NCI-H510A (cell line): ENCODE measurements at places on chromosomes 2 and 18.

- DNase-seq, result no peak
These were observed 189.5 kb upstream of the HDAC4 start for GRCh38 chr2:239590276-239590675.

DNA sequence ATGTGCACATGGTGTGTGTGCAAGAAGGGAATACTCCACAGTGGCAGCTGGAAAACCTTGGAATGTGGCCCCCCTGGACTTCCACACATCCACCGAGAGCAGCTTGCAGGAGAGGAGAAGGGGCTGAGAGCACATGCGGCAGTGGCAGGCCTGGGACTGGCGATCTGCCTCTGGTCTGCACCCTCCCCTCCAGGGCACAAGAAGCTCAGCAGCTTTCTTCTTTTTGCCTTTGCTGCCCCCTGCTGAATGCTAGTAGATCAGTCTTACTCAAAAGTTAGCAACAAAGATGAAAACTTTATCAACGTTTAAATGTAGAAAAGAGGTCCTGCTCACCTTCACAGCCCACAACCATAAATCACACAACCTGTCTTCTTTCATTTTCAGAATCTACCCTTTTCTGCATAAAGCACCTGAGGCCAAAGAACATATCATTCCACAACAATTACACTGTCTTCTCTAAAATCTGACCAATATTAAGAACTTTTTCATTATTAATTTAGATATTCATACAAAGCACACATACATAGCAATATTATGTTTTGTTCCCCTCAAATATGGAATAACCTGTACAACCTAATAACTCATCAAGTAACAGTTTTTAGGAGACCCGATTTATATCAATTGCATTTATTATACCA, 34.6 kb downstream of the TGFBRAP1 start:
- no peak for DNase-seq

- DNase-seq, result no peak
These were observed 33.7 kb upstream of the PDIA6 start for GRCh38 chr2:10846110-10846861.

- no peak for DNase-seq
These were observed 763.5 kb upstream of the CELF4 start for GRCh38 chr18:38329145-38329544.

DNA sequence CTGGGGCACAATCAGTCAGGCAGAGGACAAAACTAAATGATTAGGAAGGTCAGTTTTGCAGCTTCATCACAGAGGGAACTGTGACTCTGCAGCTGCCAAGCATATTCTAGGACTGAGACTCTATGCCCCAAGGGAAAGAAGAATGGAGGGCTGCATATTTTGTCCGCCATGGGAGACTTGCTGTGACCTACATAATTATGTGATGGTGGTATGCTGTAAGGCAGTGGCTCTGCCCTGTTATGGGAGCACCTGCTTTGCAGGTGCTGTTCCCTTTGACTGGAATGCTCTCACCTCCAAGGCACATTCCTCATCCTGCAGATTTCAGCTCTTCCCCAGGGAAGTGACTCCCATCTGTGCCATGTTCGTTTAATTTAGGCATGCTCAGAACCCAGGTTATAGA, 261.9 kb upstream of the EPHA4 start:
- no peak for DNase-seq

GRCh38 chr2:13584020-13584419, 867.3 kb downstream of the TRIB2 start:
- no peak for DNase-seq

DNA sequence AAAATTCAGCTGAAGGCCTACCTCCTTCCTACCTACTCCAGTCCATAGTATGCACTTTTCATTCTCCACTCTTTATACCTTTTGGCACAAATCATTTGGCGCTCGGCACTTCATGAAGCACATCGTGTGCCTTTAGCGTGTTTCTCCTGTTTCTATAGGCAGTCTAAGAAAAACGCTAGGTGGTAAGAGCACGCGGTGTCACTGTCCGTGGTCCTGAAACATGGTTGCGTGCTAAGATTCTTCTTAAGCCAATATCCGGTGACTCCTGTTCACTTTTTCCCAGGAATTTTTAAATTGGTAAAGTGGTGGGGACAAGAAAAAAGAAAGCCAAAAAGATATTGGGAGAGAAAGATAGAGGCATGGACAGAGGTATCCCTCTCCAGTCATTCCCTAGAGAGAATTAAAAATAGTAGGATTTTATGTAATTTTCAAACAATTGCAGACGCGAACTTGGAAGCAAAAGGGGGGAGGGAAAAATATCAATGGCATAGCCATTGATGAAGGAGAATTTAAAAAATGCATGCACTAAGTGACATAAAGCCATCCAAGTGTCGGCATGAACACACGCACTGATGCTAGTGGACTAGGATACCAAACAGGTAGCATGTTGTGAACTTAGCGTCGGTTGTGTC, 1.4 kb upstream of the CTNNA2 start:
- no peak for DNase-seq

GRCh38 chr2:169965495-169965894, 138.2 kb downstream of the UBR3 start:
- DNase-seq, result no peak

GRCh38 chr2:160720098-160720497, 226.5 kb upstream of the RBMS1 start:
- DNase-seq, result no peak

- DNase-seq, result no peak
These were observed 546.4 kb downstream of the LRRTM4 start for GRCh38 chr2:76975752-76976151.

- DNase-seq, result no peak
These were observed 31.0 kb downstream of the SP100 start for GRCh38 chr2:230447036-230447435.

- DNase-seq, result no peak
These were observed 36.3 kb upstream of the TANC1 start for GRCh38 chr2:158932131-158932645.

GRCh38 chr2:236608188-236608525, 38.5 kb downstream of the ACKR3 start:
- DNase-seq, result no peak

GRCh38 chr18:77078690-77079070, 53.9 kb downstream of the MBP start:
- DNase-seq, result no peak
